Activated T-helper 1 cell treated with anti-CD3 and anti-CD28 coated beads, Interleukin-12 subunit alpha, Interleukin-12 subunit beta, Interleukin-2, Interleukin-4 antibody, amounts not matched to agents 30 ng/mL and 10 ng/mL and 1 ng/mL, durations not matched to agents 14 hours and 24 hours and 36 hours (primary cell): ENCODE measurements at places on chromosomes 1 and 21. TPM values are rescaled to one million over a fixed set of nuclear protein-coding genes. Genes with fewer than 3 reads are reported as not detected.
A peak's percentile ranks its signal among the peaks of the same experiment; 100 is the strongest.

- DNase-seq = no peak
Measured at GRCh38 chr1:178571807-178572206, 58.9 kb downstream of the TEX35 start.

DNA sequence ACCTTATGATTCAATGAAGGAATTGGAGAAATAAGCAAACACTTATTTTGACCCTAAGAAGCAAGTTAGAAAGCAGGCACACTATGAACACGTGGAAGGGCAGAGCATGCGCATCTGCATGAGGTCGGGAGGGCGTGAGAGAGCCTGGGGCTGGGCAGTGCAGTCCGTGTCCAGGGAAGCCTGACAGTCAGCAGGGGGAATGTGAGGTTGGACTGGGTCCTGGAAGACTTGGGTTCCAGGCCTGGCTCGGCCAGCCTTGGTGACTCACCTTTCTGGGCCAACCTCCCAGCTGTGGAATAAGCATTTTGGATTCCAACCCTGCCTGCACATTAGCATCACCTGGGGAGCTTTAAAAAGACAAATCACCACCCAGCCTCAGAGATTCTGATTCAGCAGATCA lies 26.6 kb upstream of the LMX1A start:
- no peak for DNase-seq

GRCh38 chr1:25871086-25871703 lies 4.3 kb downstream of the PAQR7 start:
- no peak for DNase-seq

- no peak for DNase-seq
Measured at GRCh38 chr1:61585714-61586113, 139.2 kb downstream of the TM2D1 start.

GRCh38 chr1:54462597-54463258 lies 56.5 kb upstream of the SSBP3 start:
- DNase-seq = no peak

DNA sequence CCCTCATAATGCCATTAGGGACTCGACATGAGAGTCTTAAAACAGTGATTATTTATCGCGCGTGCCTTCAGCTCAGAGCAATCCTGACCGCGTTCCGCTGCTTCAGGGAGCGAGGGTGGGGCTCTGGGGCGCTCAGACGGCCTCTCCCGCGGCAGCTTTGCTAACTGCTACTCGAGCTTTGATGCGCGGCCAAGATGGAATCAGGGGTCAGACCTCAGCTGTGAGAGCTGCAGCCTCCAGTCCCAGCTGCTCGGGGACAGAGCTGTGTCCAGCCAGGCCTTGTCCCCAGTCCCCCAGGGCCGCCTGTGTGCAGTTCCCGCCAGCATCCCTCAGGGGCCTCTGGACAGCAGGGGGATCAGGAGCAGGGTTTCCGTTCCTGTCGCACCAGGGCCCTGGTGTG lies 104.6 kb upstream of the TTC34 start:
- DNase-seq = no peak

GRCh38 chr1:43537423-43538142 lies 6.9 kb downstream of the PTPRF start:
- DNase-seq = no peak

DNA sequence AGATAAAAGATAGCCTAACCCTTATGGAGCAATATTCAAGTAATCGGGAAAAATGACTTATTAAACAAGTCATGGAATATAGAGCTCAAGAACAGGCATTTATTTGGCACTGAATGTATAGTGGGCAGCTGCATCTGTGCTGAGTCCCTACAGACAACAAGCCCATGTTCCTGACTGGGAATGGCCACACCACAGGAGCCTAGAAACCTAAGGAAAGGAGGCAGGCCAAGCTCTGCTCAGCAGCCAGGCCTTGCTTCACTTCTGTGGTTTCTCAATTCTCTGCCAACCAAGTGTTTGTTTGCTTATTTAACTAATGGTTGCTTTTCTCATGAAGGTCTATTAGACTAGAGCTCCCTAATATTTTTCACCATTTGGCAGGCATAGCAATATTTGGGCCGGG lies 21.5 kb downstream of the AK2 start:
- no peak for DNase-seq

DNA sequence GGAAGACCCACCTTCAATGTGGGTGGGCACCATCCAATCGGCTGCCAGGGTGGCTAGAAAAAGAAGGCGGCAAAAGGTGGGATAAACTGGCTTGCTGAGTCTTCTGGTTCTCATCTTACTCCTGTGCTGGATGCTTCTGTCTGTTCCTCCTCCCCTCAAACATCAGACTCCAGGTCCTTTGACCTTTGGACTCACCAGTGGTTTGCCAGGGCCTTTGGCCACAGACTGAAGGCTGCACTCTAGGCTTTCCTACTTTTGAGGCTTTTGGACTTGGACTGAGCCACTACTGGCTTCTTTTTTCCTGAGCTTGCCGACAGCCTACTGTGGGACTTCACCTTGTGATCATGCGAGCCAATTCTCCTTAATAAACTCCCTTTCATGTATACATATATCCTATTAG lies 55.9 kb downstream of the VCAM1 start:
- no peak for DNase-seq

DNA sequence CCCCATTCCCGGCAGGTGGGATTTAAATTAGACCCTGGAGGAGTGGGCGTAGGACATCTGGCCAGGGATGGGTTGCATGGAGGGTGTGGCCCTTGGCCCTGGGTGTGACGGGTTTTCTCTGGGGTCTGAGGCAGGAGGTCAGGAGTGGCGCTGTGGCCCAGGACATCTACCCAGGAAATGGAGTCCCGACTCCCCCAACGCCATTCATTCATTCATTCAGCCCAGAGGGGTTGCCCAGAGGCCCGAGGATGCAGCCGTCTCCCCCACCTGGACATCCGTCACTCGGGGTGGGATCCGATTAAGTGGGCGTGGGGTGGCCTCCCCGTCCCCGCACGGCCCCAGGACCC lies 663 bp downstream of the ATP13A2 start:
- DNase-seq = no peak

- DNase-seq = peak; percentile 20
Measured at GRCh38 chr1:198167436-198167934, 10.7 kb downstream of the NEK7 start.

DNA sequence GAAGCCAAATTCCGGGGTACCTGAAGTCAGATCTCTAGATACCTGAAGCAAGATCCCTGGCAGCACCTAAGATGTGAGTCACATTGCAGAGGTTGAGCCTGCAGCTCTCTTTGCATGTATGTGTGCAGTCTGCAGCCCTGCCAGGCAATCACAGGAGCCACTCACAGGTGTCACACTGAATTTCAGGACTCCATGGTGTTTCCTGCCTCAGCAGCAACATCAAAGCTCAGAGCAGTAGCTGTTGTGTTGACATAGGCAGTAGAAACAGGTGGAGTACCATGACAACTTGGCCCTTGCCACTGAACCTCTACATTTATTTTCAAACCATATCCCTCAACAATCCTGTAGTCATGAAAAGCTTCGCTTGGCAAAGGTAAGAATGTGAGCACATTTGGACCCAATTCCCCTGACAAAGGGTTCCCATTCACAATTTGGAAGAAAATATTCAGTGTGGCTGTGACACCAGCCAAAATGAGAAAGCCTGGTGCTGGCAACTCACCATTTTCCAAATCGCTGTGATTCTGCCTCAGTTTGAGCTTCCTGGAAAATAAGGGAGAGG lies 419.8 kb upstream of the NFIA start:
- DNase-seq = no peak

DNA sequence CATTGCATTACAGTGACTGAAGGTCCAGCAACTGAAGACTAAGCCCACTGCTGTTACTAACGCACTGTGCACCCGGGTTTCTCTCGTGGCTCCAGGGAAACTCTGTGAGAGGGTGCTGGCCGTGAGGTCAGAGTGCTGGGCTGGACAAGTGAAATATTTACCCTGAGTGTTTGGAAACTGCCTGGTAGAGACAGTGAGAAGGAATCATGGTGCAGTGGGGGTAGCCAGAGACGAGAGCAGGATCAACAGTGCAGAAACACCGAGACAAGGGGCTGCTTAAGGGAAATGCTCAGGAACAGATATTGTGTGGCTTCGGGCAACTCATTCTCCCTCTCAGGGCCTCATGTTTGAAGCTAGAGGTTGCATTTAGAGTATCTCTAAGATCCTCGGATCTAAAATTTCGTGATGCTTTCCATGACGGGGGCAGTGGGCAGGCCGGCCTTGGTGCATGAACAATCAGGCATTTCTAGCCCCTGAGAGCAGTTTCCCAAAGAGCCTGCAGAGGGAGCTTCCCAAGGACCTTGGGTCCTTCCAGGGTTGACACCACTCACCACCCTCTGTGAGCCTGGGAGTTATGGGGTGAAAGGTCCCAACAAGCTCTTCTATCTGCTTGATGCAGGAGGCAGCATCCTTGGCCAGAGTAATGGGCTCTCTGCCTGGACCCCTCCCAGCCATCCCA lies 9.7 kb downstream of the CD2 start:
- peak; percentile 50 for DNase-seq

DNA sequence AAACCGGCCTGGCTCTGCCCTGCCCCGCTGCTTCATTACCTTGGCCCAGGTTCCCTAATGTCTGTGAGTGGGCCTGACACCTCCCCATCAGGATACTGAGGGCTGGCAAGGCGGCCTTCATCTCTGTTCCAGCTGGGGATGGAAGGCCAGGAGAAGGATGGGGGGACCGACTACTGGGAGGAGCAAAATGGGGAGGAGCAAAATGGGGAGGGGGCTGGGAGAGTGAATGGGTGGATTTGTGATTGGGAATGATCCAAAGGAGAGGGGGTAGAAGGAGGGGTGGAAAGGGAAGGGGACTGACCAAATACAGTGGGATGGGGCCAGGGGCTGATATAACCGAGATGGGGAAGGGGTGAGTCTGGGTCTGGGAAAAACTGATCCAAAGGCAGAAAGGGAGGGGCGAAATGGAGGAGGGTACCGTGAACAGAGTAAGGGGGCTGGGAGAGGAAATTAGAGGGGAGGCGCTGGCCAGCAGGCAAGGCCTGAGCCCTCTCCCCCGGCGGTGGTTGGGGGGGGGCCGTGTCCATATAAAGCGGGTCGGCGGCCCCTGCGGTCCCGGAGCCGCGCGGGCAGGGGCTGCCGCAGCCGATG lies at the start of gene FOXE3:
Gene FOXE3 (plus strand): TSS at position 558 of the 591 bp plus-strand sequence. CDS start 31 bp downstream, at position 589.
- DNase-seq = no peak

DNA sequence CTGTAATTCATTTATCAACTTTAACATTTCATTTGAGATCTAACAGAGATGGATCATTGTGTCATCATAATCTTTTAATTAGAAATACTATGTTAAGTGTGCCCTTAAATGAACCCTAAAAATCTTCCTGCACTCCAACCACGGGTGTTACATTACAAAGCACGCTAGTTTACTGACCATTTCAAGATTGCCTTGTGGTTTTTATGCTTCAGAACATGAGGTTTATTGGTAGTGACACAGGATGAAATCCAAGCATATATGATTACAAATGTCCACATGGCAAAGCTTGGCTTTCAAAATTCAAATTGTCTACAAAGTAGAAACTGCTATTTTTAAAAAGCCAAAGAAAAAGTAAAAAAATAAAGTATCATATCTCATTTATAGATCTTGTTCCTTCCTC lies 190.4 kb upstream of the USP25 start:
- no peak for DNase-seq

DNA sequence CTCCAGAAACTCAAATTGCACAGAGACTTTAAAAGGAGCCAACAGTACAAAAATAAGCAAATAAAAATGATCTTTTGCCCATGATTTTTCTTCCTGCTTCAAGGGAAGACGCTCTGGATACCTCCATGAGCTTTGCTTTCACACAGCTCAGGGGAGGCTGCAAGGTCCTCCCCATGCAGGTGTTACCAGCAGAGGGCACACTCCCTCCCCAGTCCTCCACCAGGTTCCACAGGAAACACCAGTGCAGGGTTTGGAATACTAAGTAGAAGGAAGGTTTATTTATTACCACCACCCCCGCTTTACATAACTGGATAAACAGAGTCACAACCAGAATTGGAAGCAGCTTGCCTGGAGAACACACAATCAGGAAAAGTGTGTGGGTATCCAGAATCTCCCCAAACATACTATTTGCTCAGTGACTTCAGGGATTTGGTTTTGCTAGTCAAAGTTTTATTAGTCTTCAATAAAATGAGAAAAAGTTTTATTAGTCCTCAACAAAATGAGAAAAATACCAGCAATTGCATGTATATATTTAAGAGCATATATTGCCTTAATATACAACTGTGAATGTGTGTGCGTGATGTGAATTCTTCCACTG lies 37.3 kb downstream of the HSD3B1 start:
- DNase-seq = no peak

DNA sequence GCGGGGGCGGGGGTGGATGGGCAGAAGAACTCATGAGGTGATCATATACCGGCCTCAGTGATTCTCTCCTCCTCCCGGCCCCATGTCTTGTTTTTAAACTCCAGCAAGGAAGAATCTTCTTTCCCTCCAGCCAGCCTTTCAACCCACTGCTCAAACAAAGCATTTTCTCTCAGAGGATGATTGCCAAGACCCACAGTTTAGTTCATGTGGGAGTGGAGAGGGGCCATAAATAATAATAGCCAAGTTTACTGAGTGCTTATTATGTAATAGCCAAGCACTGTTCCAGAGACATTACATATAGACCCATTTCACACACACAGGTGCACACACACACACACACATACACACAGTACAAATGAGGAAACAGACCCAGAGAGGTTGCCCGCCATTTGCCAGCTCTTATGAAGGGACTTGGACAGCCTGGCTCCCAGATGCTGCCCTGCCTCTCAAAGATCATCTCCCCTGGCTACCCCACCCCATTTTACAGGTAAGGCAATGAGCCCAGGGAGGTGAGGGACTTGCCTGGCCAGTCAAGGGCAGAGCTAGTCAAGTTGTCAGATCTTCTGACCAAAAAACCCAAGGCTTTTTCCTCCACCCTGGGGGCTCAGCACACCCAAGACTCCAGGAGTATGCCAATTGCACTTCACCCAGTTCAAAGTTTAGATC lies 18.0 kb upstream of the BCAR3 start:
- no peak for DNase-seq

DNA sequence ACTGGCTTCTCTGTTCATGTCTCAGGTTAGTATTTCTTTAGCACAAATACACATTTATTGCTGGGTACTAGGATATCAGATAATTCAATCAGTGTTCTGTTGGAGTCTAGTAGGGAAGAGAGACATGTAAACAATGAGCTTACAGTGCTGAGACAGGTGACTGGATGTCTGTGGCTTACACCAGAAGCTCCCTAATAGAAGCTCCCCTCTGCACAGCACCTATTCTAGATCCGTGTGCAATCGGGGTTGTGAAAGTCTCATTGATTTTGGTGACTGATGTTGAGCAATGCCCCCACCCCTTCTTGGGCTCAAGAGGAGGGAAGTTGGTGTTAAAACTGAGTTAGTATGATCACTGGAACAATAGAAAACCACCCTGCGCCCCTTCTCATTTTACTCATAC lies 279.2 kb downstream of the RPS6KC1 start:
- no peak for DNase-seq

INAVA gene
- total RNA-seq = 0.16 TPM in 1 of 2 replicates, not detected in the other

NES gene
- not detected in 2 replicates for total RNA-seq

ATXN7L2 gene
- total RNA-seq = 17.4 and 18.0 TPM in 2 replicates

VANGL2 gene
- not detected in 2 replicates for total RNA-seq

CRNN gene
- not detected in 2 replicates for total RNA-seq

CACNA1E gene
- total RNA-seq = not detected in 2 replicates

HEYL gene
- 0.10 TPM in 2 replicates for total RNA-seq

ACTA1 gene
- total RNA-seq = 0.20 TPM in 1 of 2 replicates, not detected in the other
